ENCODE measurements at places on chromosomes 7 and 10.

GRCh38 chr10:9853405-9854355, 1164.0 kb upstream of the CELF2 start:
- no peak for DNase-seq

GRCh38 chr10:9957351-9957750, 1060.3 kb upstream of the CELF2 start:
- DNase-seq = no peak

DNA sequence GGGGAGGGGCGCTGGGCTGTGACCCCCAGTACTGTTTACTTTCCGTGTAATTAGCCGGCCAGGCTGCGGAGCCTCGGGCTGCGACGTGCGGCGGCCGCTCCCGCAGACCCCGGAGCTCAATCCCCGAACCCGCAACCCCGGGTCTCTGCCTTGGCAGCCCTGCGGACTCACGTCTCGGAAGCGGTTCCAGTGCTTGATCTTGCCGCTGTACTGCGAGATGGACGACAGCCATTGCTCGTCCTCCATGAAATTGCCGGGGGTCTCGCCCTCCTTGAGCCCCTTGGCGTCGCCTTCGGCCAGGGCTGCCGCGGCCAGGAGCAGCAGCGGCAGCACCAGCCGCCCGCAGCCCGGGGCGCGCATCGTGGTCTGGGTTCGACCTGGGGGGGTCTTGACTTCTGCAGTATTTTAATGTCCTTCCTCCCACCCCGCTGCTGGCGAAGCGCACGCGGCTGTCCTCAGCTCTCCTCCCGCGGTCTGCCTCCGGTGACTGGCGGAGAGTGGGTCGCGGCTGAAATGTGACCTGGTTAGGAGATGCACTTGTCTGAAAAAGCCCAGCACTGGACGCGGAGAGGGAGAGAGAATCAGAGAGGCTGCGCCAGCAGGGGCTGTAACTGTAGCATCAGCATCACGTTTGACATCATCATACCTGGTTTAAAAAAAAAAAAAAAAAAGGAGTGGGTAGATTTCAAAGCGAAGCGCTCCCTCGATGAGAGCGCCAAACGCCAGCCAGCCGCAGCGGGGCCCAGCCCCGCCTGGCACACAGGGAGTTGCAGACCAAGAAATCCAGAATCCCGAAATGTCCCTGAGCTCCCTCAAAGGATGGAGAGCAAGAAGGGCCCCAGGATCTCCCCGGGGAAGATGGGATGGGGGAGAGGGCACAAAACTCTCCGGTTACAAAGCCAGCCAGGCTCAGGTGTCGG, at the start of gene SPOCK2:
Gene SPOCK2, minus strand, starts transcription at position 583 of the 920 bp plus-strand sequence. Its CDS starts 223 bp downstream, at position 360.
- no peak for DNase-seq

- no peak for DNase-seq
Measured at GRCh38 chr7:94348142-94348541, 46.6 kb upstream of the COL1A2 start.

DNA sequence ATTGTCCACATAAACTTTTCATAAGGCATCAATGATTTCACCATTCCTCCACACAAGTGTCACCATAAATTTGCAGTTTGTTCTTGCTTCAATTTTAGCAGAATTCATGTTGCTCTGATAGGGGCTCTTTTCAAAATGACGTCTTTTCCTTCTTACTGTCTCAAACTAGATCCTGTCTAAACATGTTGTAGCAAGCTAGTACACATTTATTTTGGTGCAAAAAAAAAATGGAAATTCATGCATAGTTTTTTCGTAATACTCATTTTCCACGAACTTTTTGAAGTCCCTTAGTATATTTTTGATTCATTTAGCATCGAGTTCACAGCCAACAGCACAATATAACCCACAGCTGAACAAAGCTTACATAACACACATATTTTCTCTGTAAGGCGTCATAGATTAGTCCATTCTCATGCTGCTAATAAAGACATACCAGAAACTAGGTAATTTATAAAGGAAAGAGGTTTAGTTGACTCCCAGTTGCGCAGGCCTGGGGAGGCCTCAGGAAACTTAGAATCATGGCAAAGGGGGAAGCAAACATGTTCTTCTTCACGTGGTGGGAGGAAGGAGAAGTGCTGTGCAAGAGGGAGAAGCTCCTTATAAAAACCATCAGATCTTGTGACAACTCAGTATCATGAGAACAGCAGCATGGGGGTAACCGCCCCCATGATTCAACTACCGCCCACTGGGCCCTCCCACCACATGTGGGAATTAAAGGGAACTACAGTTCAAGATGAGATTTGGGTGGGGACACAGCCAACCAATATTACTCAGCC, 301.5 kb downstream of the CCDC3 start:
- DNase-seq = no peak

- DNase-seq = no peak
Measured at GRCh38 chr7:111486472-111487142, 75.7 kb downstream of the IMMP2L start.

- no peak for DNase-seq
Measured at GRCh38 chr7:50567715-50568261, 2.6 kb upstream of the DDC start.

- DNase-seq = no peak
Measured at GRCh38 chr10:8352171-8353075, 297.9 kb downstream of the GATA3 start.

GRCh38 chr7:46660402-46660980, 739.4 kb upstream of the IGFBP3 start:
- no peak for DNase-seq

GRCh38 chr7:23396222-23397015, 73.9 kb downstream of the IGF2BP3 start:
- DNase-seq = no peak

- DNase-seq = no peak
Measured at GRCh38 chr10:61973906-61974305, 72.4 kb downstream of the ARID5B start.

DNA sequence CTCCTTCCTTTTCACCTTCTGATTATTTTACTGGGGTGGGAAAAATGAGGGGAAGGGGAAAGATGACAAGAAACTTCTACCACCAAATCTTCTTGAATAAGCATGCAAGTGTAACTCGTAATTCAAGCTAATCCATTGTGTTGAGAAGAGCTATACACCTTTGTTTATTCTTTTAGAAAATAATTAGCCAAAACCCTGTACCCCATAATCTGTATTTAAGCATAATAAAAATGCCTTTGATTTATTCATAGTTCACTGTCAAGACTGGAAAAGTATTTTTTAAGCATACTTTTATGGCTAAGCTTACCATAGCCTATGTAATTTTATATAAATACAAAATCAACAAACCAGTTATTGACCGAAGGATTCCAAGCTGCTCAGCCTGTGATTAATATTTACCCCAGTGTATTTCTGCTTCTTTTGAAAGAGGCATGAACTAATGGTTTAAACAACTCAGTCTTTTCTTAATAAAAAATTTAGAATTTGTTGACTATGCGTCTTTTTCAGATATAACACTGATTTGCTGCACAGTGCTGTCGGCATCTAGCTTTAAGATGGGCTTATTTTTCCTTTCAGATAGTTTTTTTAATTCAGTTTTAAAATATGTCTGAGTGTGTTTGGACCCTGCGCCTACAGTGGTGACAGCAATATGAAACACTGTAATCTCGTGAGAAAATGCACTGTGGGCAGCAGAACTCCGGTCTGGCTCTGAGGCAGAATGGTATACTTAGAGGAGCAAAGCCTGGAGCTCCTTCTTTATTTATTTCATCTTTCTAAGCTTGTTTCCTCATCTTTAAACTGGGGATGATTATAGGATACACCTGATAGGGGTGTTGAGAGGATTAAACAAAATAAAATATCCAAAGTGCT, 238.8 kb upstream of the LRGUK start:
- no peak for DNase-seq

GRCh38 chr7:37703361-37703760, 19.8 kb downstream of the GPR141 start:
- no peak for DNase-seq
